Mammary epithelial cell (primary cell): ENCODE measurements at places on chromosomes 12 and 14. TPM values are rescaled to one million over a fixed set of nuclear protein-coding genes. Genes with fewer than 3 reads are reported as not detected.
A peak's percentile ranks its signal among the peaks of the same experiment; 100 is the strongest.

DNA sequence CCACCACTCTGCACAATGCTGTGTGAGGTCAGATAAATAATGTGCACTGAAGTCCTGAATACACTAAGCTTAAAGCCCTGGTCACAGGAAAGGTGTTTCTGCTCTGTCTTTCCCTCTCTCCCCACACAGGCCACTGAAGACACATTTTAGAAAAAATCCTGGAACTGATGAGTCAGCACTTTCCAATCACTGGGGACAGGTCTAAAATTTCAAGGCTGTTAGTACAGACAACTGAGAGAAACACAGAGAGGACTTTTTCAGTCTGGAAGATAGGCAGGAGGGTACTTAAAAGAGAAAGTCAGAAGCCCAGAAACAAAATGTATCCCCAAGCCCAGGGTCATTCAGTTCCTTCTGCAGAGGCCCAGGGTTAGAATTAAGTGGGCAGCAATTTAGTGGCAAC lies 333.9 kb upstream of the CCDC196 start:
- no peak for DNase-seq

Gene RERG
- total RNA-seq = not detected in 2 replicates

GRCh38 chr12:47276621-47277309 lies 197.0 kb upstream of the AMIGO2 start:
- peak; percentile 91 for DNase-seq

DNA sequence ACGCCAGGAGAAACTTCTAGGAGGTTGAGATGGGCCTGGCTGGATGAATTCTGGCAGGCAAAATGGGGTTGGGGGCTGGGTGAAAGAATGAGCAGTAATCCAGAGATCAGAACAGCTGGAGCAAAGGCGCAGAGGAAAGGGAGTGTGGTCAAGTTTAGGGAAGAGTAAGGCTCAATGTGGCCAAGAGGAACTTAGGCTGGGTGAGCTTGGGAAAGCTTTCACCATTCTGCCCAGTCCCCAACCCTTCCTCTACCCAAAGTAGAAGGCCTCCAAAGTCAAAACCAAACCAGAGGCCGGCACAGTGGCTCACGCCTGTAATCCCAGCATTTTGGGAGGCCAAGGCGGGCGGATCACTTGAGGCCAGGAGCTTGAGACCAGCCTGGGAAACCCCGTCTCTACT lies 10.2 kb upstream of the RABGGTA start:
- no peak for DNase-seq

DNA sequence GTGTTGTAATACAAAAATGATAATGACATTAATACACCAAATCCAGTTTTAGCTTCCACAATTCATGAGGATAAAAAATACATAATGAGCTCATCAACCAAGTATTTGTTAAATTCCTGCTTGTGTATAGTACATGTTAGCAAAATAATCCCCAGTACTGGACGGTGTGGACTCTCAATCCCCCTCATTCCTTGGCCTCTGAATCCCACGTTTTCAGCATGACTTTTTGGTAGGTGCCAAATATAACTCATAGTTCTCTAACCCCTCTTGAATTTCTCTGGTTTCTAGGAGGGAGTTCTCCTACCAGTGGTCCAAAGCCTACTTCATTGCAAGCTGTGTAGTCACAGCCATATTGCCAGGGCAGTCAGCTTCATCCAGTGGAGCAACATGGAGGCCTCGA lies 41.4 kb upstream of the EPS8 start:
- no peak for DNase-seq

Gene GPR84
- 0.17 TPM for total RNA-seq

Gene PPP4R4
- 19.3 and 24.5 TPM in 2 replicates for total RNA-seq

Gene TMEM52B
- not detected in 2 replicates for total RNA-seq

DNA sequence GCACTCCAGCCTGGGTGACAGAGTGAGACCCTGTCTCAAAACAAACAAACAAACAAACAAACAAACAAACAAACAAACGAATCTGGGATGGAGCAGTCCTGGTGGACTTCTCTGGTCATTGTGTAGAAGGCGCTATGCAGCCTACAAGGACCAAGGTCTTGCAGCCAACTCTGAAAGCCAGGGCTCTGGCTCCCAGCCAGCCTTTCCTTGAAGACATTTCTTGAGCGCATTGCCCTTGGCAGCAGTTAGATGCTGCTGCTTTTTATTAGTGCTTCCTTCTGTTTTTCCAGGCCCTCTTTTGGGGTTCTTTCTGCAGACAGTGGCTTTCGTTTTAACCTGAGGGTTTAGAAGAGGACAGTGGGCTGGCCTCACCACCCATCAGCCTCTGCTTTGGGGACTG lies 20.2 kb downstream of the CCDC177 start:
- DNase-seq = no peak

DNA sequence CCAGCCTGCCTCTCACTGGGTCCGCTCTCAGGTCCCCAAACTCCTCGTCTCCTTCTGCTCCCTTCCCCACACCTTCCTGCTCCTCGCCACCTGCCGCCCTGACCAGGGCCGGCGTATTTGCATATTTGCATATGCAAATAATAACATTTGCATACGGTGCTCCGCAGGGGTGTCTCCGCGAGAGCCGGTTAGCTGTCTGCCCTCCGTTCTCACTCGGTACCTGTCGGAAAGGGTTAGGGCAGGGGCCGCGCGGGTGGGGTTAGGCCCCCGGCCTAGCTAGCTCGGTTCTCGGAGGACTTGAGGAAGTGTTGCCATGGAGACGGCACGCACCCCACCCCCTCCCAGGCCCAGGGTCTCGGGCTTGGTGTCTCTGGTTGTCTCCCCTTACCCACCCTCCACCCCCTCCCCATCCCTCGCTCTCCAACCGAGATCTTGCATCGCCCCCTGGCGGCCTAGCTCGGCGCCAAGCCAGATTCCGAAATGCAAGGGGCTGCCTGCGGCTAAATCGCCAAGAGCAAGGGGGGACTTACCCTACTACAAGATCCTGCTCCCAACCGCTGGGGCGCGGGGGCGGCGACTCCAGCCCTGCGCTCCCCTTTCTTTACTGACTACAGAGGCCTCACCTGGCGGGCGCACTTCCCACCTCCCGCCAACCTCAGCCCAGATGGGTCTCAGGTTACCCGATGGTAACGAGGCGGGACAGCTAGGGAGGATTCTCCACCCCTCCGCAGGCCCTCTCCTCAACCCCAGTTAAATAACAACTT lies 8.1 kb downstream of the STAC3 start:
- DNase-seq = peak; percentile 21

DNA sequence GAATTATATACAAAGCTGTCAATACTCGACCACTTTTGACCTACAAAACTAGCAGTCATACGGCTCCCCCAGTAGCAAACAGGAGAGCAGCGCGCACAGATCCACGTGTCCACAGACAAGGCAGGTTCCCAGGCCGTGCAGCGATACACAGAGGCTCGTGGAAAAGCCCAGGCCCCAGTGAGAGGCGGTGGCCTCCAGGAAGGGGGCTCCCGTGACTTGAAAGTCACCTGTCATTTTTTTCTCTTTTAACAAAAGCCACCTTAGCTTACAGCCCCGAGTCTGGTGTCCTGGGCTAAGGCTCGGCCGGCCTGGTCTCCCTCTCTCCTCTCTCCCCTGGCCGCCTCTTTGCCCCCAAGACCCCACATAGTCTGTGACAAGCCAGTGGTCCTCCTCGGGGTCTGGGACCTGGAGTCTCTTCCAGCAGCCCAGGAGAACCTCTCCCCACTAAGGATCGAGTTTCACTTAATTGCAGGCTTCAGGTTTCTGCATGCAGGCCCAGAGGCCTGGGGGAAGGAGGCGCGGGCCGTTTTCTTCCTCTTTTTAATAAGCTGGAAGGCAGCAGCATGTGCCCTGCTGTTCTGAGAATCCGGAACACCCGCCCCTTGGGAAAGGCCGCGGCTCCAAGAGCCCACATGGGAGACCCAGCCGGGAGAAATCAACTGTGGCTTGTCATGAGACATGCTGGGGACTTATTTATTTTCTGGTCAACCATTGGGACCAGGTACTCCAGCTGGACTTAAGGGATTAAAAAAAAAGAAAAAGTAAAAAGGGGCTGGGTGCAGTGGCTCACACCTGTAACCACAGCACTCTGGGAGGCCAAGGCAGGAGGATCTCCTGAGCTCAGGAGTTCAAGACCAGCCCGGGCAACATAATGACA lies 15.9 kb downstream of the NCOR2 start:
- no peak for DNase-seq

GRCh38 chr12:21453312-21453852 lies 15.9 kb downstream of the PYROXD1 start:
- DNase-seq = no peak

Gene LRRC10
- total RNA-seq = not detected

- peak; percentile 31 for DNase-seq
These were observed 787 bp downstream of the HECTD4 start for GRCh38 chr12:112381406-112381882.

GRCh38 chr14:90140298-90140955 lies 78.6 kb downstream of the KCNK13 start:
- no peak for DNase-seq

- DNase-seq = peak; percentile 88
These were observed 335.2 kb downstream of the DPF3 start for GRCh38 chr14:72558721-72559120.

GRCh38 chr14:63897721-63898163 lies 44.9 kb downstream of the SYNE2 start:
- DNase-seq = no peak

Gene GDF3
- not detected in 2 replicates for total RNA-seq

Gene RPGRIP1
- total RNA-seq = not detected in 2 replicates

DNA sequence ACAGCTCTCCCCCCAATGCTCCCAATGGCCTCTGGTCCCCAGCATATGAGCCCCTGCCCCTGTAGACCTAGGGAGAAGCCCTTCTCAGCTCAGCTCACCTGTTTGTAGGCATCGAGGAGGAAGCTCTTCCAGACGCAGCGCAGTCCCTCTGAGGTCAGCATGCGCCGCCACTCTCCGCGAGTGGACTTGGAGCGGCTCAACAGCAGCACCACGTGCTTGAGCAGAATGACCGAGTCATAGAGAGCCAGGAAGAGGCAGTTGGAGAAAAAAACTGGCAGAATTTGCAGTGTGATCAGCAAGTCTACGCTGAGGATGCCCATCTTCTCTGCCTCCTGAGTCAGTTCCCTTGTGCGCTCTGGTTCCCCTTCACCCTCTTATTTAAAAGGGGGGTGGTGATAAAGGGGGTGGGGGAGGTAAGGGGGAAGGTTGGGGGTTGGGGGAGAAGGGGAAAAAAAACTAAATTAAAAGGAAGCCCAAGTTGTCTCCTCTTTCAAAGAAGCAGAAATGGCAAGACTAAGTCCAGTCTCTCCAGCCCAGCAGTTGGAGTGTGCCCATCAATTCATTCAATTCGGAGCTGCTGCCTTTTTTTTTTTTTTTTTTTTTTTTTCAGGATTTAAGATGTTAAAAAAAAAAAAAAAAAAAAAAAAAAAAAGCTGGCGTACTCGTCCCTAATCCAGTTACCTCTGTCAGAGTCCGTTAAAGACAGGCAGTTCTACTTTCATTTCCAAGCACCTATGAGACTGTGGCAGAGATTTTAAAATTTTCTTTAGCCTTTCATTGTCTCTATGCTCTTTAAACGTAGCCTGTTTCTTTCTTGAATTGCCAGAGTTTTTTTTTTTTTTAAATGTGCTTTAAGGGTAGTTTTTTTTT lies at the start of gene DIO2:
DIO2 (minus strand) TSS at position 352 of the 870 bp plus-strand sequence; CDS start at position 320, 32 bp downstream.
- no peak for DNase-seq
